Vagina (tissue), 2 donors: ENCODE measurements at places on chromosomes 16 and 17. TPM values are rescaled to one million over a fixed set of nuclear protein-coding genes. Genes with fewer than 3 reads are reported as not detected.
A peak's percentile ranks its signal among the peaks of the same experiment; 100 is the strongest.

DNA sequence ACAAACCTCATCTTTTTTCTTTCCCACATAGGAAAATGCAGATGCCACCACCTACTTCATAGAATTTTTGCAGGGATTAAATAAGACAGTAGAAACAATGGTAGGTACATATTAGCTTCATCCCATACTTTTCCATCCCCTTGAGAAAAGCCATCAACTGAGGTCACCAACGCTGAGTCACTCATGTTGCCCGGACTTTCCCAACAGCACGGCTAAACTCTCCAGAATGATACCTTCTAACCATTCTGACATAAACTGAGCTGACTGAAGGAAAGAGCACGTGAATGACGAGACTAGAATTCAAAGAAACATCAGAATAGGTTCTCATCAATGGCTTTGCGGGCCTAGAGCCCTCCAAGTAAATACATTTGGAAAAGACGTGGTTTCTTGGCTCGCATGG, 146.0 kb upstream of the RCVRN start:
- peak overlapping the region; percentile 69 for H3K27ac ChIP-seq
- no peaks in the 10 kb centered on the region for H3K27me3 ChIP-seq
- H3K4me3 ChIP-seq, result no peak overlapping the region

PARD6A gene
- total RNA-seq, result 1.2 TPM

GRCh38 chr17:36544307-36545076, at the start of gene GGNBP2:
Gene GGNBP2 (plus strand): TSS chr17:36544919. CDS start chr17:36545725, 806 bp downstream.
- H3K4me3 ChIP-seq, result peak within 1 kb of the TSS; percentile 98
- H3K36me3 ChIP-seq, result no peaks in the 10 kb centered on the region
- peak within 1 kb of the TSS; percentile 100 for H3K27ac ChIP-seq
- peak; percentile 91 for DNase-seq

- H3K27me3 ChIP-seq, result no peaks in the 10 kb centered on the region
- no peak overlapping the region for H3K4me3 ChIP-seq
- no peak overlapping the region for H3K27ac ChIP-seq
- H3K36me3 ChIP-seq, result no peaks in the 10 kb centered on the region
- no peaks in the 10 kb centered on the region for H3K4me1 ChIP-seq
Observed at GRCh38 chr16:65717846-65718245, 596.0 kb upstream of the CDH11 start.
